Right lobe of liver (tissue), 6 donors: ENCODE measurements at places on chromosomes 16 and 17. TPM values are rescaled to one million over a fixed set of nuclear protein-coding genes. Genes with fewer than 3 reads are reported as not detected.

Gene GPR139
- not detected for total RNA-seq

DNA sequence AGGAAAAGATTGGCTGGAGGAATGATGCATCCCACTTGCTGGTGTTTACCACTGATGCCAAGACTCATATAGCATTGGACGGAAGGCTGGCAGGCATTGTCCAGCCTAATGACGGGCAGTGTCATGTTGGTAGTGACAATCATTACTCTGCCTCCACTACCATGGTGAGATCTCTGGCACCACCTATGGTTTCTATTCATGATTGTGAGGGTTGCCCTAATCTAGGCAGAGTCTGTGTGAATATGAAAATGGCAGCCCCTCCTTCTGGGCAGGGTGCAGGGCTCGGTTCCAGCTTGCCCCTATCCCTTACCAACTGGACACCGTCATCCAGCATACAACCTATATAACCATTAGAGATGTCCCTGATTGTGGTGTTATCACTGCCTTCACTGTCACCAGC lies 33.4 kb downstream of the ITGB3 start:
- no peak for DNase-seq

DNA sequence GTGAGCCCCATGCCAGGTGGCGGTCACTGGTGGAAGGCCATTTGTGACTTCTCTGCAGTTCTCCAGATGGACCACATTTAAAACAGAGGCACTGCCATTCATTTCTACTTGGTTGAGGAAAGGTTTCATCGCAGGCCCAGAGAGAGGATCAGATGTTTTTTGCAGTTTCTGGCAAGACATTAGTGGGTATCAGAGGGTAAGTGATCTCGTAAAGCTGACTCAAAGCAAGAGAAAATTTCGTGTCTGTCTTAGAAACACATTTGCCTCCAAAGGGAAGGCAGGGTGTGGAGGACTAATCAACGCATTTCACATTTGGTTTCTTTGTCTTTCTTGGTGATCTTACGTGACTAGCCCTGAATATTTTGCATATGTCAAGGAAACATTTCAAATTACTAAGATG lies 81.8 kb downstream of the PRKCB start:
- DNase-seq = no peak

Gene CHST4
- total RNA-seq = 2.0 TPM

GRCh38 chr17:73130977-73131376 lies 33.8 kb upstream of the SSTR2 start:
- DNase-seq = no peak

- no peak for DNase-seq
Measured at GRCh38 chr17:80892019-80892855, 99.4 kb upstream of the CHMP6 start.

DNA sequence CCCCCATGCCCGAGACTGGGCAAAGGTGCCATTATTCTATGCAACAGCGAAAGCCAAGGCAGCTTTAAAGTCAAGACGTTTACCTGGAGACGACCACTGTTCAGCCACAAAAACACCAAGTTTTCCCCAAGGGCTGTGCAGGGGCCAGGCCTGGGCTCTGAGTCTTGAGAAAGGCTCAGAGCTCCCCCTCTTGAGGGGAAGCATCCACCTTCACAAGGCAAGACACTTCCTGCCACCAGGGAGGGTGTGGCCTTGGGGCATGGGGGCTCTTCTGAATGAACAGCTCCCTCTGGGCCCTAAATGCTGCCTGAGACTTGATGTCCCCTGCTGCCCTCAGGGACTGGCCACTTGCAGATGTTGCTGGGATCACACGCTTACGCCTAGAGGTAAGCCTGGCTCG lies 26.5 kb downstream of the PDIA2 start:
- no peak for DNase-seq

GRCh38 chr16:8915722-8916301 lies 33.7 kb downstream of the LITAFD start:
- DNase-seq = no peak

- no peak for DNase-seq
Measured at GRCh38 chr17:43718544-43718943, 40.0 kb downstream of the SOST start.

Gene MYCBPAP
- not detected for total RNA-seq

Gene RAB11FIP3
- 21.7 TPM for total RNA-seq
